Stimulated activated CD8-positive, alpha-beta memory T cell treated with anti-CD3 and anti-CD28 coated beads, Interleukin-2, amount 100 ng/mL, for 1 hour (primary cell): ENCODE measurements at places on chromosomes 6 and 20.

- peak; percentile 77 for DNase-seq
Measured at GRCh38 chr20:58209652-58210397, 18.6 kb downstream of the ANKRD60 start.

DNA sequence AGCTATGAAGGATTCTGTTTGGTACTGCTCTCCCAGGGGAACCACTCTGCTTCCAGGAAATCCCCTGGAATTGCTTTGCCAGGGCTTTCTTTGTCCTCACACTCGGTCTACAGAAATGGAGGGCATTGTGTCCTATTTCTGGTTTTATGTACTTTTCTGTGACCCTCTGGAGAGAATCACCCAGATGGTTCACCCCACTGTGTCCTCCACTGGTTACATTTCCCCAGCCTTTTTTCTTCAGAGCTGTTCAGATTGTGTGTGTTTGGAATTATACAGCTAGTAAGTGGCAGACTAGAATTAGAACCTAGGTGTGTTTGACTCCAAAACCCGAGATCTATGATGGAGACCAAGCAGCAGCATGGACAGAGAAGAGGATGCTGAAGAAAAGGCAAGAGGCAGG lies 80.8 kb downstream of the CD164 start:
- no peak for DNase-seq

- no peak for DNase-seq
Measured at GRCh38 chr6:10556992-10557391, 35.8 kb downstream of the GCNT2 start.

DNA sequence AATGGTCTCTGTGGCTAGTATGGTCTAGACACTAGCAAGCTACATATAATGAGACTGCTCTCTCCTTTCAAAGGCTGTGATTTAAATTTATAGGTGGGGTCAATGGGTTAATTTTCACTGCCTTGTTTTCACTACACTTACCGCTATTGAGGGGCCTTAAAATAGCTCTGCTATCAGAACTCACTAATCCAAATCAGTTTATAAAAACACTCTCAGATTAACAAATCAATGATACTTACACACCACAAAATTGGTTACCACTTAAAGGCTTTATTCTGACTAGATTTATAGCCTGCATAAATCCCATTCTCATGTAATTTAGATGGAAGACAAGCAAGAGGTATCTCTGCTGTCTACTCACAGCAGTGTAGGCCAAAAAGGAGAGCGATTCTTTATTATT lies 313.0 kb upstream of the AGPAT4 start:
- DNase-seq, result no peak

GRCh38 chr20:34990661-34991214 lies 35.1 kb downstream of the MYH7B start:
- no peak for DNase-seq

- DNase-seq, result no peak
Measured at GRCh38 chr6:146357578-146358430, 185.8 kb upstream of the RAB32 start.

GRCh38 chr20:57118107-57118769 lies 148.2 kb downstream of the BMP7 start:
- DNase-seq, result no peak

- no peak for DNase-seq
Measured at GRCh38 chr6:145704143-145704781, 31.1 kb downstream of the EPM2A start.
